ENCODE measurements at places on chromosomes 1 and 21.

DNA sequence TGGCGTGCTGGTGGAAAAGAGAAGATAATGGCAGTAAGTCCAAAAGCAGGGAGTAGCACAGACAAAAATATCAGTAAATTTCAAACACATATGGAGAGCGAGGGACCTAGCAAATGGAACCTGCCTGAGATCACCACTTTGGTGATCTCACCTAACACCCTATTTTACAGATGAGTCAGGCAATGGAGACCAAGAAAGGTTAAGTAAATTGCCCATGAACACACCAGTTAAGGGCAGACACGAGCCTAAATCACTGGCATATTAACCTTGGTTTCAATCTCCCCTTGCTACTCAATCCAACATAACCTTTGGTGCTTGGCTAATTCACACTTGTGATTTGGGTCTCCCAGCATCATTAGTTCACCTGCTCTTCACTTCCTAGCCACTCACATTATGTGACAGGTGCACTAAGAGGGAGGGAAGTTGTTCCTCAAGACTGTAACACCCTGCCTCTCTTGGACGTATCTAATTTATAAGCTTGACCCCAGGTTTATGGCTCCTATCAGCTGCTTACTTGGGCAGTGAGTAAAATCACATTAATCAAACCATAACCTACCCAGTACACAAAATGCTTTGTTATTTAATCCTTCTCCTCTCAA lies 11.5 kb downstream of the ZNF697 start:
- DNase-seq = no peak

DNA sequence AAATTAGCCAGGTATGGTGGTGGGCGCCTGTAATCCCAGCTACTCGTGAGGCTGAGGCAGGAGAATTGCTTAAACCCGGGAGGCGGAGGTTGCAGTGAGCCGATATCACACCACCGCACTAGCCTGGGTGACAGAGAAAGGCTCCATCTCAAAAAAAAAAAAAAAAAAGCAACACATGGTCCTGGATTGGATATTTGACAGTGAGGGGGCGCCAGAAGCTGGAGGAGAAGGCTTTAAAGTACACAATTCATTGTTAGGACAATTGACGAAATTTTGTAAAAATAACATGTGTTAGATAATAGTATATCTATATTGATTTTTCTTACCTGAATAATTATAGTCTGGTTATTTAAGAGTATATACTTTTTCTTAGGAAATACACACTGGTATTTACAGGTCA lies 50.2 kb upstream of the USP25 start:
- no peak for DNase-seq

- no peak for DNase-seq
Measured at GRCh38 chr1:113046569-113046968, 26.4 kb upstream of the LRIG2 start.

DNA sequence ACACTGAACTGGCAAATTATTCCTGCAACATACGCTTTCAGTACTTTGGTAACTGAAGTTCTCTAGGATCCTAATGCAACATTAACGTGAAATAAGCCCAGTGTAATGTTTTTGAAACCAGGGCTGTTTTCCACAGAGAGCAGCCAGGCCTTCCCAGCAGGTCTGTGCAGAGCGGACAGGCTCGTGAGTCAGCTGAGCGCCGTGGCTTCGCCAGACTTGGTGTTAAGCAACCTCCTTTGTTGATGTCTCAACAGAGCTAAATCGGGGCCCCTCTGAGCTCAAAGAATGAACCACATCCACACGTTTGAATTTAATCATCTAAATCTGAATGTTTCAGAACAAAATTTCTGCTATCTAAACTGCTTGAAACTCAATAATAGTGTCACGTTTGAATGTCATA lies 181.8 kb upstream of the FMN2 start:
- DNase-seq = peak; percentile 35

GRCh38 chr1:76336931-76337371 lies 262.4 kb downstream of the ST6GALNAC3 start:
- DNase-seq = peak; percentile 73

DNA sequence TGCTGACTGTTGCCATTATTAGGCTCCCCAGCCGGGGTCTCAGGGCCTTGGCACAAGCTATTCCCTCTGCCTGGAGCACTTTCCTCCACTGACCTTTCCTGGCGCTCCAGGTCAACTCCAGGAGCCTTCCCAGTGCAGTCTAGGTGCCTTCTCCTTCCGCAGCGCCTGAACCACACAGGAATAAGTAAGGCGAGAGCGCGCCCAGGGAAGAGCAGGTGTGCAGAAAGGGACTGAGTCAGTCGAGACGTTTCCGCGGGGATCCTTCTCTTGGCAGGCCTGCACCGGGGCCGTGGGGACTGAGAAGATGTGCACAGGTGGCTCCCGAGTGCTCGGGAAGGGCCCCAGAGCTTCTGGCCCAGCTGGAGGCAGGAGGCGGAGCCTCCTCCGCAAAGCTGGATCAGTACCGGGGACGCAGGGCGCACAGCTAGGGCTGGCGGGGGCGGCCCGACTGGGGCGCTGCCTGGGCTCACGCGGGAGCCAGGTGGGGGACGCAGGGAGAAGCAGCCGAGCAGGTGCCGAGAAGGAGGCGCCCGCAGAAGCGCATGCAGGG lies 765 bp upstream of the BMP8A start:
- no peak for DNase-seq

DNA sequence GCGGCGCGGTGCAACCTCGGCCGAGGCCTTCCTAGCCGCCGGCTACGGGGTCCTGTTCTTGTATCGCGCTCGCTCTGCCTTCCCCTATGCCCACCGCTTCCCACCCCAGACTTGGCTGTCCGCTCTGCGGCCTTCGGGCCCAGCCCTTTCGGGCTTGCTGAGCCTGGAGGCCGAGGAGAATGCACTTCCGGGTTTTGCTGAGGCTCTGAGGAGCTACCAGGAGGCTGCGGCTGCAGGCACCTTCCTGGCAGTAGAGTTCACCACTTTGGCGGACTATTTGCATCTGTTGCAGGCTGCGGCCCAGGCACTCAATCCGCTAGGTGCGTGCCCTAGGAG lies 379 bp downstream of the PPCS start:
- no peak for DNase-seq

DNA sequence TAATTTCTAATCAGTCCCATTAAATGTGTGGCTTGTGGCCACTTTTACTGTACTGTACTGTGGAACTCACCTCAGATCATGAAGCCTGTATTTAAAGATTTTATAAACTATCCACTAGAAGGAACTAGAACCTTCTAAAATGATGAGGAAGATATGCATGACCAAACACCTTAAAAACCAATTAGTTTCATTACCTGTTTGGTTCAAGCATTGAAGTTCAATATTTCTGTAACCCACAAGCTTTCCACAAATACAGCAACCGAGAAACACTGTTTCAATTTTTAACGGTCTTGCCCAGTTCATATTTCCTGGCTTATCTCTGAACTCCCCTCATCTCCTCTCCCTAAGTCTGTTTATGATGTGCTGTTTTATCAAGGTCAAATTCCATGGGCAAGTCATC lies 264.3 kb upstream of the PLD5 start:
- DNase-seq = no peak

- peak; percentile 9 for DNase-seq
Measured at GRCh38 chr1:30649321-30649991, 73.9 kb downstream of the MATN1 start.

GRCh38 chr1:38062361-38063288 lies 16.0 kb upstream of the POU3F1 start:
- no peak for DNase-seq

DNA sequence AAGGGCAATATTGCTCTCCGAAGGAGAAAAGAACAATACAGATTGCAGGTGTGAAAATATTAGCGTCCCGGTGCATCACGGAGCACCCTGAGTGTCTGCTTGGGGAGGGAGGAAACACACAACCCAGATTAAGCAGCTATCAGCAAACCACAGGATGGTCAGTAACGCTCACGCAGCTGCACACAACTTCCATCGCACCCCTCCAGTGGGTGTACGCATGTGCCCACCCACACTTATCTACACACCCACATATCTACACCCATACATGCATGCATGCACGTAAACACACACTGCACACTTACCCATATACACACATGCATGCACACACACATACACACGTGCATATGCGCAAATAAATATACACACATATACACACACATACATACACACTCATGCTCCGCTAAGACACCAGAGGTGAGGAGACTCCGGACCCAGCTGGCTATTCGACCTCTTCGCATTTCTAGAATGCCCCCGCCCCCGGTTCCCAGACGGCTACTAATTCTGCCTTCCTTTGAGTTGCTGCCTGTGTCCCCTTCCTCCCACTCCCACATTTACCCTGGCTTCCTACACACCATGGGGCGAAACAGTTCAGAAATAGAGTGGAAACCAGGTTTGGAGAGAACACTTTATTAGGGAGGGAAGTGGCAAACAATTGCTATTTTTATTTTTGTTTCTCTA lies 26.2 kb downstream of the ITPKB start:
- no peak for DNase-seq

DNA sequence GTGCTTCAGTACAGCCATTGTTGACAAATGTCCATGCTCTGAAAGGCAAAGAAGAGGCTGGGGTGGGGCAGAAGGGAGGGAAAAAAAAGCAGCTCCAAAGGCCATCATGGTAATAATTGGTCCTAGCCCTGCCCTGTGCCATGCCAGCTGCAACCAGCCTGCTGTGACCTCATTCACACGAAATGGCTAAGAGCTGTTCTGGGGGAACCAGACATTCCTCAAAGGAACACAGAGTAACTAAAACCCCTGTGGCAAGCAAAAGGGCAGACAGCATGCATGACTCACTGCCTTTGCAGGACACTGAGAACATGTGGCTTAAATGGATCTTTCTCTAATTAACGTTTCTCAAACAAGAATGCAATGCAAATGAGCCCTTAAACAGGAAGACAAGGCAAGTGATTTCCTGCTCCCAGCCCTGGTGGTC lies 42.3 kb downstream of the STYXL2 start:
- DNase-seq = no peak

DNA sequence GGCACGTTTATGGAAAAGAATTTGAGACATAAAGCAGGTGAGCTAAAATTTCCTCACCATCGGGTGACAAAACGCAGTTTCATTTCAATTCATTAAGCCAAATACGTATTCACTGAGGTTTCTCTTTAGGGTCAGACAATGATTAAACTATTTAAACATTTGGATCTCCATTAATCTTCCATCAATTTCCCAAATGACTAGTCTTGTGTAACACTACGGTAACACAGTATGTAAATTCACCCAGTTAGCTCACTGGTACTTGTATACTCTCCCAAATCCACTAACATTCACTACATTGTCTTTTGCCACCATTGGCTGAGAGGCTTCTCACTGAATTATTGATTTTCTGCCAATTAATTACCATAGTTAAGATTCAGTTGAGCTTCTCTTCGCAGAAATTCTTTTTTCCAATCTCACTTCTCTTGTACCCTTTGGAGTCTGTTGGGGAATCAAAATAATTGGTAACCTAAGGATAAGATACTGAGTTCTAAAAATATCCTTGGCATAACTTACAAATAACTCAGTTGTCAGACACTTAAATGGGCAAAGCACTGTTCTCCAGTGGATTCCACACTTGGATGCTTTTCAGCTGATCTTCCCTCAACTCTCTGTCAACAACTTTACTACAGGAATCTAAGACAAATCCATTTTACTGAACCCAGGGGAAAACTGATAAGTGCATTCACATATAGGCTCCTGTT lies 40.7 kb downstream of the SIPA1L2 start:
- no peak for DNase-seq

GRCh38 chr21:33171616-33172169 lies 58.0 kb upstream of the IFNAR2 start:
- no peak for DNase-seq

DNA sequence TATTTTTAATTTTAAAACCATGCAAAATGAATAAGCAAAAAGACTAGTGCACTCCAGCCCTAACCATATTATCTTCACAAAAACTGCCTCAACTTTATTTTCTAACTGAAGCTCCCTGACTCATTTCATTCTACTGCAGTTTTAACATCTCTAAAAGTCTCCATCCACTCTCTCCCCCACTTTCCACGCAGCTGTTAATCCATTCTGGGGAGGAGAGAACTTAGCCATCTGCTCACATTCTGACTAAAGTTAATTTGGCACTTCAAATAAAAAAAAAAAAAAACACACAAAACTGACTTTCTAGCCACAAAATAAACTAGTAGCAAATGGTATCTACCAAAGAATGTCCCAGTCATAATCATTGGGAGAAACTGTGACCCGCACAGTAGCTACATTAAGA lies 5.4 kb upstream of the MYBPHL start:
- DNase-seq = no peak

DNA sequence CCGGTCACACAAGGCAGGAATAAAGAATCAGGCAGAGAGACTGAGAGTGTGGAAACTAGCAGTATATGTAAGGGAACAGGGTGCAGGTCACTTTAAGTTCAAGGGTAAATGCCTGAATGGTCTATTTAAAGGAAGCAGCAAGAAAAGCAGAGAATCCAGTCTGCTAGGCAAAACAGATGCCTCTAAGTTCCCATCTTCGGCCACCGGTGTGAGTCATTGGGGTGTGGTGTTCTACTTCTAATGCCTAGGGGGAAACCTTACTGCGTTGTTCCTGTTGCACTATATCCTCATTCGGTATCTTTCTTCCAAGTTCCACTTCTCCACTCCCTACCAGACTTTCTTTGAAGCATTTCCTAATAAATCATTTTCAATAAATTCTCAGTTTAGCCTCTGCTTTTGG lies 259.9 kb downstream of the HHIPL2 start:
- DNase-seq = no peak

- no peak for DNase-seq
Measured at GRCh38 chr1:66873111-66873510, 51.5 kb downstream of the DNAI4 start.

GRCh38 chr1:207428783-207429182 lies 25.3 kb upstream of the CR2 start:
- DNase-seq = no peak

- DNase-seq = peak; percentile 94
Measured at GRCh38 chr1:2231532-2232254, 3.6 kb downstream of the SKI start.

GRCh38 chr1:116666187-116667077 lies 1.1 kb downstream of the IGSF3 start:
- DNase-seq = no peak

GRCh38 chr1:160884579-160884978 lies 401 bp downstream of the ITLN1 start:
- DNase-seq = no peak

- no peak for DNase-seq
Measured at GRCh38 chr1:78279051-78279450, 211.7 kb upstream of the PTGFR start.

- no peak for DNase-seq
Measured at GRCh38 chr1:66182551-66183178, 351.3 kb upstream of the SGIP1 start.

GRCh38 chr21:27464648-27465047 lies 497.8 kb upstream of the ADAMTS5 start:
- DNase-seq = no peak

GRCh38 chr1:178300352-178300699 lies 196.4 kb downstream of the CLEC20A start:
- DNase-seq = no peak
